Activated CD4-positive, alpha-beta T cell treated with anti-CD3 and anti-CD28 coated beads for 24 hours (primary cell): ENCODE measurements at places on chromosomes 2 and 18.

DNA sequence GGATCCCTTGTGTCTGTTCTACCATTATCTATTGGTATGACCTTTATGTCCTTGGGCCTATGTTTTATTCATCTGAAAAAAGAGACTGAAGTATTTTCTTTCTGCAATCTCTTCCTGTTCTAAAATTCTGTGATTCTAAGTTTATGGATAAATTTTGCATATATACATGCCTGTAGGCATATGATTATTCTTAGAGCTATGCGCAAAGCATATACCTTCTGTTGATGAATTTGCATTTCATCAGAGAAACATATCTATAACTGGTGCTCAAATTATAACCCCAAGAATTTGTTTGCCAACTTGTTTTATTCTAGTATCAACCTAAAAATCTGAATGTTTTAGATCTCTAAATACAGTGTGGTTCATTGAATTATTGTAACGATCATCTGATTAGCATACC lies 6.7 kb downstream of the CACNB4 start:
- no peak for DNase-seq

- DNase-seq: no peak
These were observed 28.6 kb upstream of the CLASP1 start for GRCh38 chr2:121677855-121678254.

DNA sequence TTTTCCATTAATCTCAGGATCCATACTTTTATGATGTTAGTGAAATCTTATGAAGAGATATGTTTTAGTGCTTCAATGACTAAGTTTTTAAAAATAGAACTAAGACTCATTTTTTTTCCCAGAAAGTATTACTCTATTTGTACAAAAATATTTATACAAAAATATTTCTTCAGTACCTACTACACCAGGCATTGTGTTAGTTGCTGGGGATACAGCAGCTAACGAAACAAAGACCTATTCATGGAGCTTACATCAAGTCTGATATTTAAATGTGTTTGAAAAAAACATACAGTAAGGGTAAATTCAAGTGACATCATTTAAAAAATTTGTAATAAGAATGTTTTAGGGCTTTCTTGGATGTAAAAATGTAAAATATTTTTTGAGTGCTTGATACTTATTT lies 11.6 kb downstream of the VAPA start:
- no peak for DNase-seq

GRCh38 chr2:163716101-163716500 lies 19.7 kb downstream of the FIGN start:
- DNase-seq: no peak

DNA sequence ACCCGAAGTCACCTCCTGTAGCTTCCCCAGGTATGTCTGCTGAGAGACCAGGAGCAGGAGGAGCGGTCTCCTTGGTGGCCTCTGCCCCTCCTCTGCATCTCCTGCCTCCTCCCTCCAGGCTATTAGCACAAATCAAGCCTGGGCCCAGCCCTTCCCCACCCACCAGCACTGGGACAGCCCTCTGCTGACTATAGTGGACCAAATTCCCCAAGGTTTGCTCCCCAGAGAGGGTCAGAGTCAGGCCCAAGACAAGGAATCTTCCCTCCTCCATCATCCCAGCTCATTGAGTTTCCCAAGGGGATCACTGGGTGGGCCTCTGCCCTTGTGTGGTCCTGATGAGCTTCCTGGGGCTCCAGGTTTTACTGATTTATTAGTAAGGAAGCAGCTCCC lies 62.1 kb downstream of the EMILIN2 start:
- no peak for DNase-seq

DNA sequence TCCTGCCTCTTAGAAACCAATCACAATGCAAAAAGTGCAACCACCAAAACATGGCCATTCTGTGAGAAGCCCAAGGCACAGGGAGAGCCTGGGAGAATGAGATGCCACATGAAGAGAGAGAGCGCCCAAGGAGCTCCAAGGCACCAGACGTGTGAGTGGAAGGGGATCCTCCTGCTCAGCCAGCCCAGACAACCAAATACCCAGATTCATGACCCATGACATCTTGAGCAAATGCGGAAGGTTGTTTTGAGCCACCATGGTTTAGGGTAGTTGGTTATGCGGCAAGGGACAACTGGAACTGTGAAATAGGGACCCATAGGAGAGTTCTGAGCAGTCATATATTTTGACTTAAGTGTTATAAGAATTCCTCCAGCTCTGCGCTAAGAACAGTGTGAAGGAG lies 7.0 kb downstream of the AFF3 start:
- no peak for DNase-seq

DNA sequence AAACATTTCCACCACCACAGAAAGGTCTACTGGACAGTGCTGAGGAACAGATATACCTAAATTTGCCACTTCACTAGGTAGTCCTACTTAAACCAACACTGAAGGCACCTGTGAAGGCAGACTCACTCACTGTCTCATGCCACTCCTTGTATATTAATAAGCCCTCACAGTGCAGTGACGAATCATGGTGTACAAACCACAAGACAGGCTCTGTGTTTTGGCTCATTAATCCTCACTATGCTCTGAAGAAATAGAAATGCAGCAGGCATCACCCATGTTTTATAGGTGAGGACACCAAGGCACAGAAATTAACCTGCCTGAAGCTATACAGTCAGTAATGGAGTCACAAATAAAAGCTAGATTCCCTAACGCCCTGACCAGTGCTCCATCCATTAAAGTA lies 44.3 kb downstream of the BARD1 start:
- no peak for DNase-seq

GRCh38 chr2:171652416-171652785 lies 34.9 kb upstream of the DYNC1I2 start:
- DNase-seq: no peak

DNA sequence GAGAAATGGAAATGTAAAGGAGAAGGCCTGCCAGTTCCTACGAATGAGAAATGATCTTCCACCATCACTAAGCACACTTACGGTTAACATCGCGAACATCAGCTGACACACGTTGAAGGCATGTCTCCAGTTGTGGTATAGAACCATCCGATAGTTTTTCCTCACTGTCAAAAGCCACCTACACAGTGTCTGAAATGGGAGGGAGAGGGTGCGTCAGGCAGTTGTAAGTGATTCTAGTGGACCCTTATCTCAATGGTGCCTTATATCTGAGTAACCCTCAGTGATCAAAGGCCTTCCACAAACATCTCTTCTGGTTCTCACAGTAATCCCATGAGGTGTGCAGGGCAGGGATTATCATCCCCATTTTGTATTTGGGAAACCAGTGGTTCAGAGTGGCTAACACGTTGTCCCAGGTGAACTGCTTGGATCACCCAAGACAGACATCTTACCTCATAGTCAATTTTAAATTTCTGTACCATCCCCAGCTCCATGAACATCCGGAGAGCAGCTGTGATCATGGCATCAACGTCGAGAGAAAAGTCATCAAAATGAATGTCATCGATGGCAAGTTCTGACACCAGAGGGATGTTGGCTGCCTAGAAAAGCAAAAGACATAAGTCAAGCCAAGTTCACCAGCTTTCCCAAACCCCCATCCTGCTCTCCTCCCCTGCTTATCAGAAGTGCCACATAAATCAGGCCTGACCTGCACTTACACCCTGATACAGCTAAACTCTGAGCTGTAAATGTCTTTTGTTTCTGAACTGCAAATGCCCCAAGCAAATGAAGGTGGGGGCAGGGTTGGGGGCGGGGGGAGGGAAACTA lies 335.2 kb downstream of the AGPS start:
- DNase-seq: no peak

DNA sequence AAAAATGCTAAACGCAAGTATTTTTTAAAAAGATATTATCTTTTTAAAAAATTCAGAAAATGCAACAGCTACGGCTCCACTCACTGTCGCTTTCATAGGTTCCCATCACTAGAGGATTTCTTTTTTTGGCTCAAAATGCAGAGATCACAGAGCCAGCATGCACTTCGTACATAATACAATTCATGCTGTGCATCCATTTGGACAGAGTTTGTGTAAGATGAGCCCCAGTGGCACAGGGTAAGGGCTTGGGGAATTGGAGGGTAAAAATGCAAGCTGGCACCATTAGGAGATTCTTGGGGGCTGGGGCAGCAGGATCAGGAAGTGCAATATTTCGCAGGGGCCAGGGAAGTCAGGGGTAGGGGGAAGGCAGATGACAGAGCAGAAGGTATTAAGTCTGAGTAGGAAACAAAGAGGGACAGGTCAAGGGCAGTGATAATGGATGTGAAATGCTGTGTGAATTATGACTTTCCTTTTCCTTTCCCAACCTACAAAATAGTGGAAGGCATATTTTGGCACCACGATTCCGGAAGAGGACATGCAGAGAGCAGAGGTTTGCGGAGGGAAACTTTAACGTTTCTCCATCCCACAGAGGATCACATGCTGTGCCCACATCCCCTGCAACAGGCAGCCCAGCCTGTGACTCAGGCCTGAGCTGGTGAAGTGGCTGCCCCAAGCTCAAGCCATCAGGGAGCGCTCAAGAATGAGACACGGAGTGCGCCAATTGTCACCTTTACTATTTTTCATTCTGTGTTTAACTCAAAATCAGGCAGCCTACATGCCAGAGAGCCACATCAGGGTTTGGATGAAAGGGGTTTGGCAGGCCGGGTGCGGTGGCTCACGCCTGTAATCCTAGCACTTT lies 4.7 kb downstream of the CAPG start:
- peak; percentile 38 for DNase-seq

- no peak for DNase-seq
These were observed 3.0 kb downstream of the ACTR1B start for GRCh38 chr2:97660775-97661389.

DNA sequence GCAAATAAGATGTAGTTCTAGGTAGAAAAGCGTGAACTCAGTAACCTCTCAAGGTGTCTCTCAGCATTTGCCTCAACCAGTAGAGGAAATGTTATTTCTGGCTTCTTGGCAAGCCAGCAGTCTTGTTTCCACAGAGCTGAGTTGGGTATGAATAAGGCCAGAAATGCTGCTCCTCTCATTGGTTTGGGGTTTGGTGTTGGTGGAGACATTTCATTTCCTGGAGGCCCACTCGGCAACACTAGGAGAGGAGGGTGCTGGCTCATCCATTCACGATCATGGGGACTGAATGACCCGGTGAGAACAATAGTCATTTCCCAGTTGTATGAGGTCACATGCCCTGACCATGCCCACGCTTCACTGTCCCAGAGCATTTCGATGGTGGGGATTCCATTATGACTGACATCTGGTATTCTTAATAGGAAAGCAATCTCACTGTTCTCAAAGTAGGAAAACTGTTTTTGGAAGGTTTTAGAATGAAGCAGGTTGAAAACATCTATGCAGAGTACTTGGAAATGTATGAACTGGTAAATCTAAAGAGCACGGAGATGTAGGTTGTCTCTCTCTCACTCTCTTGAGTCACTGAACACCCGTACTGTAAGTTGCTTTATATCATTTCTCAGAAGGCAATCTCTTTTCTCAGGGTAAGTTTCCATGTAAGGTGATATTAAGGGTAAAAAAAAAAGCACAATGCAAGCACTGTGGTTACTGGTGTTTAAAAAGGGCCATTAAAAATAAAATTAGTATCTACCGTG lies 37.1 kb upstream of the CTLA4 start:
- peak; percentile 41 for DNase-seq

DNA sequence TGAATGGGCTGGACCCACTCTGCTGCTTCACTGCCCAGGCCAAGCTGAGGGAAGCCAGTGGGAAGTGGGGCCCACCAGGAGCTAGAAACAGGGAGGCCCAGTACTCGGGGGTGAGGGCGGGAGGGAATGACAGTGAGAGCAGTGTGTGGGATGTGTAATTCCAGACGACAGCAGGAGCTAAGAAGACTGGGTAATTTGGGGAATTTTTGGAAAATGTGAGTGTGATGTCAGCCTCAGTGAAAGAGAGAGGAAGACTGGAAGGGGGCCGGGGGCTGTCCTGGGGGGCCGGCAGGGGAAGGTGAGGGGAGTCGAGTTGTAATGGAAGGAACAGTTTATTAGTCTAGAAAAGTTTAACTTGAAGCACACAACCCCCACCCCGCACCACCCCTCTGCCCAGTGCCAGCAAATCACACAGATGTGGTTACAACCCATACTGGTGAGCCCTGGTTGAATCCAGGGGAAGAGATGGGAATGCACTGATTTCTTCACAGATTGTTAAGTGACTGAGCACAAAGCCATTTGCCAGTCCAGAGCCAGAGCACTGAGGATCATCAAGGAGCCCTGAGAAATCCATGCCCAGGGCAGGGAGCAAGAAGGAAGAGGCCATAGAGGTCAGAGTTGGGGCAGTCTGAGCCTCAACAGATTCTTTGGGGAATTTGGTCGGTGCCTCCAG lies 76.7 kb upstream of the PKDCC start:
- DNase-seq: no peak

GRCh38 chr2:45259138-45259537 lies 249.9 kb upstream of the SIX2 start:
- DNase-seq: no peak

GRCh38 chr2:62382122-62382521 lies 123.9 kb downstream of the TMEM17 start:
- no peak for DNase-seq

DNA sequence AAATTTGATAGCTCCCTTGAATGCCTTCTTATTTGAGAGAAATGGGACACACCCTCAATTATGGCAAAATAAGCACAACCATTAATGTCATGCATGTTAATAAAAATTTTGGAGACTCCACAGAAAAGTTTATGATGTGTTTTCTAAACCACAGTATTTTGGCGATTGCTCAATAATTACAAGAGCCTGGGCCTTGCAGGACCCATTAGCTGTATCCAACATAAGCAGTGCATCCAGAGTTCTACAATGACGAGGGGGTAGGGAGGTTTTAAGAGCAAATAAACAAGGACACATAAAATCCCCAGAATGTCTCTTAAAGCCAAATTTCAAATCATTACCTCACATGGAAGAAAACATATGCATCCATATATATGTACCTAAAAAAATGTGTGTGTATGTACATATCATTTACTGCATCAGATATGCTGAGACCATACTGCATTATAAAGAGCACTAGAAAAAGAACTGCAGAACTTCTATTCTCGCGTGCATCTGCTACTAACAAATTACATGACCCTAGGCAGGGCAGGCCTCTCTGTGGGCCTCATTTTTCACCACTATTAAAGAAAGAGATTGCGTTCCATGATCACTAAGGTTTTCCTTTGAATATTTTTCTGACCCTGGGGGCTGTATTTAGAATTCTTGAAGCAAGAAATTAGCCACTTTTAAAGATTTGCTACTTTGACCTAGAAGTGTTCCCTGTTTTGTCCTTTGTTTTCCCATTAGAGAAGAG lies 38.0 kb downstream of the CMPK2 start:
- no peak for DNase-seq

- no peak for DNase-seq
These were observed 1.7 kb downstream of the RNU4ATAC start for GRCh38 chr2:121532347-121532766.

DNA sequence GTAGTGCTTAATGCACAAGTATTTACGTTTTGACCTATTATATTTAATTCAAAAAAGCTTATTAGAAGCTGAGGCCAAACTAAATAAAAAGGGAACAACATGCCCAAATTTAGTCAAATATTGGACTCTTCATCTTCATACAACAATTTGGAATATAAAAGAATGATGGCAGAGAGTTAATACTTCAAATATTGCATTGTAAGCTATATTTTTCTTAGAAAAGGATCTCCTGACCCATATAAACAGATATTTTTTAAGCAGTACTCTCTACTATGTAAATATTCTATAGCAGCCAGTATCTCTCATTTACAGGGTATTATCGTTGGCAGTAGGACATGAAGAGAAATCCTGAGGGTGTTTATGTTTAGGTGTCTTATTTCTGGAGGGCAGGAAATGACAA lies 531.2 kb downstream of the NYAP2 start:
- no peak for DNase-seq
